ENCODE measurements at places on chromosomes 7 and 10.

DNA sequence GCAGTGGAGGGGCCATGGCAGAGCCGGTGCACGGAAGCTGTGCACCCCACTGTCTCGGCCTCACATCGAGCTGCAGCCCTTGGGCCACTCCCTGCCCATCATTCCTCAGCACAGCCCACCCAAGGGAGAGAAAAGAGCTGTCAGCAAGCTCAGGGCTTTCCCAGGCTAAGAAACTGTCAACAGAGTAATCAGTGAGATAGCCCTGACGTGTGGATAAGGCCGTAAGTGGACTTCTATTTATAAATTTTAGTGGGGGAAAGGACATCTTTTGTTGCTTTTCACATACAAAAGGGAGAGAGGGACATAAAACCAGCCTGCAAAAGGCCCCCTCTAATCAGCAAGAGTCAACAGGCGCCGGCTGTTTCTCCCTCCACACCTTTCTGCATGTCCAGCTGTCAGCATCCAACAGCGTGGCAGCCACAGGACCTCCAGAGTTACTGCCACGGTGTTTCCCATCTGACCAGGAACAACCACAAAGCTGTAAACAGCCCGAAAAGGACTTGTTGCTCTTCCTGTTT is 56.8 kb upstream of the DDC start:
- no peak for DNase-seq

DNA sequence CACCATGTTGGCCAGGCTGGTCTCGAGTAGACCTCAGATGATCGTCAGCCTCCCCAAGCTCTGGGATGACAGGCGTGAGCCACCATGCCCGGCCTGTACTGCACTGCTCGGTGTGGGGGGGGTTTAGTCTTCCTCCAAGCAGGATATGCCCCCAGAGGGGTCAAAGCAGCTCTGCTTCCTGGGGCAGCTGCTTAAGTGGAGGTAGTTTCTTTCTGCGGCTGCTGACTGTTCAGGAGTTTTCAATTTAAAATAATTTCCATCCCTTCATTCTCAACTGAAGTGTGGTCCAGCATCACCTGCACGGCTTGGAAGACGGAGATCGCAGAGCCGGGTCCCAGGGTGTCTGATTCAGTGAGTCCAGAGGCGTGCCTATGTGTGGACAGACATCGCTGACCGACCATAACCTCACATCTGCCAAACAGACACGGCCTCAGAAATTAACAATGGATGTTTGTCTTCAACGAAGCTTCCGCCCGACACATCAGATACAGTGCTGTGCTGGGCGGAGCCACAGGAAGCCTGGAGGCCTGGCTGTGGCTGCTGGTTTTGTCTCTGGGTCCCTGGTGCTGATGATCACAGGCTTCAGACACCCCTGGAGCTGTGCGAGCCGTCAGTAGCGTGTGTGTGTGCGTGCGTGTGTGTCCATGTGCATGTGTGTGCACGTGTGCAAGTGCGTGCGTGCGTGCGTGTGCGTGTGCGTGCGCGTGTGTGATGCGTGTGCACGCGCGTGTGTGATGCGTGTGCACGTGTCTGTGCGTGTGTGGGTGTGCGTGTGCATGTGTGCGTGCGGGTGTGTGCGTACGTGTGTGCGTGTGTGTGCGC is 226.5 kb upstream of the PITRM1 start:
- no peak for DNase-seq

DNA sequence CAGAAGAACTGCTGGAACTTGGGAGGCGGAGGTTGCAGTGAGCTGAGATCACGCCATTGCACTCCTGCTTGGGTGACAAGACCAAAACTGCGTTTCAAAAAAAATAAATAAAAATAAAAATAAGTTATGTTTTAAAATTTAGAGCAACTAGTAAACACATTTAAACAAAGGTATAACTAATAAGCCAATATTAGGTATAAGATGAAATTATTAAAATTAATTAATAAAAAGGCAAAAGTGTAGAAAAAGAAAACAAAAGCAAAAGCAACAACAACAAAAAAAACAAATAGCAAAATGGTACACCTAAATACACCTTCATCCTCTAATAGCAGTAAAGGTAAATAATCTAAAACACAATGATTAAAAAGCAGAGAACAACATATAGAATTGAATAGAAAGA is 6.2 kb upstream of the OR6B1 start:
- DNase-seq, result no peak

DNA sequence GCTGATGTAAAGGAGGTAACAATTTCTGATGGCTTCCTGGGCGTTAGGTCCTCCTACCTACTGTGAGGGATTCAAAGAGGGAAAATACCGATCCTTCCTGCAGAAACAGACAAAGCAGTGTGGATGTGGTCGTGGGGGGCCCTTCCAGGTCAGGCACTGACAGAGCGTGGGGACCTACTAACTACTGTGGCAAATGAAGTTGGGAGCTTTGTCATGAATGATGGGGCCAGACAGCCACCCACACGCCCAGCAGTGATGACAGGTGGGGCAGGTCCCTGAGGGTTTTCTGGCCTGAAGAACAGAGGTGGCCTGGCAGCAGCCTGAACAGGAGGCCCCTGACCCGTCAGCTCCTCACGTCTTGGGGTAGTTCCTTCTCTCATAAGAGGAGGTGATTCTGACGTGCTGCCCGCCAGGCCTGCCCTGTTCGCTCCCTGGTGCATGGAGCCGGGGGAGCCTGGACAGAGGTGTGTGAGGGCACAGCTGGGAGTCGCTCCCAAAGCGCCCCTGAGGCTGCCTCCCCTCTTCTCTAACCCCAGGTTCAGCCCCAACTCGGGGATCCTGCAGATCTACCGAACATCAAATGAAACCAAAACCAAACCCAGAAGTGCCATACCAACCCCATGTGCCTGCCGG is 4.2 kb downstream of the ATP6V0E2 start:
- DNase-seq, result no peak

DNA sequence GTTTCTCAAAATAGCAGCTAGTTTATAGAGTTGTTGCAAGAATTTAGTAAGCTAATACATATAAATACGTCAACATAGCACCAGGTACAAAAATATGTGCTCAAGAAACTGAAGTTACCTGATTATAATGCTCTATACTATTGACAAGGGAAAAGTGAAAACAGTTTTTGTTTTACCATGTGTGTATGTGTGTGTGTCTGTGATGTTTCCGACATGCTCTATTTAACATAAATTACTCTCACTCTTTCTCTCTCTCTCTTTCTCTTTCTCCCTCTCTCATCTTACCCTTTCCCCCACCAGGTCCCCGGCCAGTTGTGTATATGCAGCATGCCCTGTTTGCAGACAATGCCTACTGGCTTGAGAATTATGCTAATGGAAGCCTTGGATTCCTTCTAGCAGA is 4.3 kb downstream of the LIPN start:
- no peak for DNase-seq

GRCh38 chr10:104734433-104734832 is 93.3 kb downstream of the SORCS3 start:
- no peak for DNase-seq

GRCh38 chr7:144032516-144032915 is 16.2 kb upstream of the OR2A5 start:
- DNase-seq, result no peak

- DNase-seq, result no peak
Measured at GRCh38 chr7:66415659-66416265, 210.6 kb downstream of the TPST1 start.
